ENCODE measurements at places on chromosomes 11 and 22. TPM values are rescaled to one million over a fixed set of nuclear protein-coding genes. Genes with fewer than 3 reads are reported as not detected.
A peak's percentile ranks its signal among the peaks of the same experiment; 100 is the strongest.

DNA sequence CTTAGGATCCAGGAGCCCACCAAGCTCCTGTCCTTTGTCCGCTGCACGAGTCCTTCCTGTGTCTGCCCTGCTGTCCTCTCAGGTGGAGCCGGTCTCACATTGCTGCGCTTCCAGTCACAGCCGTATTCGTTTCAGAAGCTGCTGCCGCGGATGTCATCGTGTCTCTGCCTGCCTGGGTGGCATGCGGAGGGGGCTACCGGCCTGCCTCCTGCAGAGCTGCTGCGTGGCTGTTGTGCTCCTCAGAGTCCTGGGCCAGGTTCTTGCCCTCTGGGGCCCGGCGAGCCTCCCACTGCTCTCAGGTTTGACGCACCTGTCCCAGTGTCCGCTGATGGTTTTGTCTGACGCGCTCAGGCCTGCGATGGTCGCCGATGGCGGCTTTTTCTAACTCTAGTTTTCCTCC, 254.2 kb downstream of the TBC1D22A start:
- no peak for DNase-seq

DNA sequence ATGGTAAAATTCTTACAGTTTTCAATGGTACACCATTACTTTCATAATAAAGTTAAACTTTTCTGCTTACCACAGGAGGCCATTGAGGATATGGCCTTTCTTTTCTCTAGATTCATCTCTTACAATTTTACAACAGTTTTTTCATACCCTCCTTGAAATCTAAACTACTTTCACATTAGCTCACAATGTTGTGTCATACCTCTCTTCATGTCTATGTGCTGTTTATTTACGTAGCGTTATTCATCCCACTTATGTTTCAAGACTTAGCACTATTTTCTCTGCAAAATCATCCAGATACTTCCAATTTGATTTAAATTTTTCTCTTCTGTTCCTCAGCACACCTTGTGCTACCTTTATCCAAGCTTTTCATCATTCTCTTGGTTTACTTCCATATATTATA, 123.3 kb downstream of the METTL15 start:
- no peak for DNase-seq

DNA sequence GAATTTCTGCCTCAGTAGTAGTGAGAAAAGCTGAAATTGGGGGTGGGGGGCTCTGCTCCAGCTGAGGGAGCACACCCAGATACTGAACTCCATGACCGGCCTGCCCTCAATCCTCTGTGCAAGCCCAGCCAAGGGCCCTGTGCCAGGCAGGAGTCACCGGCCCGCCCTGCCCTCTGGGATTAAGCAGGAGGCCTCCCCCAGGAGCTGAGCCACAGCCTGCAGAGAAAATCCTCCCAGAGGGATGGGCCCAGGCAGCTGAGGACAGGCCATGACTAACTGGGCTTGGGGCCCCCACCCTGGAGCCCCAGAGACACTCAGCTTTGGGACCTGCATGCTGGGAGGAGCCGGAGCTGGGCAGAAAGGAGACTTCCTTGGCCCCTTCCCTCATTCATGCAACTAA, 48.8 kb downstream of the MN1 start:
- peak; percentile 97 for DNase-seq

DNA sequence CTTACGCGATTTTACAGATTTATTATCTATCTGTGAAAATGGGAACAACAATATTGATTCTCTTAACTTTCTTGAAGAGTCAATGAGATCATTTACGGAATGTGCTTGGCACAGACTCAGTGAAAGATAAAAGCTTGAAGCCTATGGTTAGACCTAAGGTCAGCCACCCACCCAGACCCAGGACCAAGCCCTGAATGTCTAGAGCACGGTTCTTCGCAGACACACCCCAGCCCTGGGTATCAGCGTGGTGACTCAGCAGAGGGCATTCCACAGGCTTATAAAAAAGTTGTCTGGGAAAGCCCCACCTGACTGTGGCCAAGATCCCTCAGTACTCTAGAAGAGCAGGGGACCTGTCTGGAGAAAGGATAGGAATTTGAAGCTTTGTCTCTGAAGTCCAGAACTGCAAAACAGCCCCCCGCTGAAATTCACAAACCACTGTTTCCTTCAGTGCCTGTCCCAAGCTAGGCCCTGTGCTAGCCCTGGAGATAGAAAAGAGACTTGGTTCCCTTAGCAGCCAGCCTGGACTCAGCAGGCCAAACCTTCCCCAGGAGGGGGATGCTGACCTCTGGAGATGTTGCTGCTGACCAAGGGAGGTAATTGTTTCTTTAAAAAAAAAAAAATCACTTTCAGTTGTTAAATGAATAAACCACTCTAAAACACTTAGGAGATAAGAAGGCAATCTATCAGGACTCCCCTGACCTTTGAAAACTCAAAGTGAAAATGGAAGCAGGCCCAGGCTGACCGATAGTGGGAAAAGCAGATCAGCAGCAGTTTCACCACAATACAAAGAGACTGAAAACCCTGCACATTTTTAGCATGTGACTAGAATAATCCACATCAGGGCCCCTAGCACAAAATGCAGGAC, 114.0 kb downstream of the ABTB2 start:
- peak; percentile 79 for DNase-seq

The OTOG gene
- not detected for polyA plus RNA-seq

- DNase-seq: no peak
Observed at GRCh38 chr11:36047344-36047743, 103.5 kb downstream of the LDLRAD3 start.

DNA sequence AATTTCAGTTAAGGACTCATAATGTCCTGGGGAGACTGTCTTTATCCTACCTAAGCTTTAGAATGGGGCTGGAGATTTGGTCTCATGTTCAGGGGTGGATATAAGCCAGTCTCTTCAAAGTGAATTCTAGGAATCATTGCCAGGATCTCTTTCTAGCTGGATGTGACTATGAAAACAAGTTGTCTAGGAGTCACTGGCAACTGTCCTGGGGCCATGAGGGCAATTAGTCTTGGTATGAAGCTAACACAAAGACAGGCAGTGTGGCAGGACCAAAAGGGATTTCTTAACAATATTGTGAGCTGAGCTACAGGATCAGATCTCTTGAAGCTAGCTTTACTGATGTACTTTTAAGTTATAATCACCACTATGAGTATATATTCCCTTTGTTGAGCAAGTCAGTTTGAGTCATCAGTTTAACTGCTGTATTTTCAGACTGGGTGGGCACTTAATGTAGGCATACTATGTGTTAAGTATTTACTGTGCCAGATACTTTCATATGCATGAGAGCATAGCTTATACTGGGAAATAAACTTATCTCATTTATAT, 390.0 kb upstream of the CCDC90B start:
- DNase-seq: no peak

- no peak for DNase-seq
Observed at GRCh38 chr22:25546751-25547150, 17.7 kb upstream of the GRK3 start.

GRCh38 chr11:79461666-79462645, 21.1 kb upstream of the TENM4 start:
- no peak for DNase-seq

The CASP5 gene
- polyA plus RNA-seq: not detected

DNA sequence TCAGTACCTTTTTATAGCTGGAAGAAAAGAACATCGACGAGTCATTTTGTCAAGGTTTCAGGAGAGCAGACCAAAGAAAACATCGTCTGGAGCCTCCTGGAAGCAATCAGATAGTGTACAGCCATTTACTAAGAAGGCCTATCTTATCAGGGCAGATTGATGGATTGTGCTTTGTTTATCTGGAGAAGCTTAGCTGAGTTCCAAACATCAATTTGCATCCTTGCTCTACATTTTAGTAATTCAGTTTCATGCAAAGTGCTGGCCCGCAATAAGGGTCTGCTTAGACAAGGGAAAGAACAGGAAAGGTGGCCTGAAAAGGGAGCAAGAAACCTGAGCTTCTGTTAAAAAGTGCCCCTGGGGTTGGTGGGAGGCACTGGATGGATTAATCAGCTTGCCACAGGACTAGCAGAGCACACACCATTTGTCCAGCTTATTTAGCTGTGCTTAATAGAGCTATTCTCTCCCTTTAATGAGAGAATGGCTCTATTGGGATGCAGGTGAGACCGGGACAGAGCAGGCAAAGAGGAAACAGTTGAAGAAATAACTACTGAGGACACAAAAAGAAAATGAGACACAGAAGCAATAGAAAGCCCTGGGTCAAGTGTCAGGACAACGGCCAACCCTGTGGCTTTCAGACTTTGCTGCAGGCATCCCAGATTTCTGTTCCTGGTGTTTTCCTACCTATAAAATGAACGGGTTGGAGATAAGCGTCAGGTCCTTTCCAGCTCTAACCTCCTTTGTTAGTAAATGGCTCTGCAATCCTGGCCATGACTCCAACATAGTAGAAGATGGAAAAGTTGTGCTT, 122.1 kb upstream of the TTC12 start:
- DNase-seq: peak; percentile 22

The TMEM191B gene
- 1.0 TPM for polyA plus RNA-seq

DNA sequence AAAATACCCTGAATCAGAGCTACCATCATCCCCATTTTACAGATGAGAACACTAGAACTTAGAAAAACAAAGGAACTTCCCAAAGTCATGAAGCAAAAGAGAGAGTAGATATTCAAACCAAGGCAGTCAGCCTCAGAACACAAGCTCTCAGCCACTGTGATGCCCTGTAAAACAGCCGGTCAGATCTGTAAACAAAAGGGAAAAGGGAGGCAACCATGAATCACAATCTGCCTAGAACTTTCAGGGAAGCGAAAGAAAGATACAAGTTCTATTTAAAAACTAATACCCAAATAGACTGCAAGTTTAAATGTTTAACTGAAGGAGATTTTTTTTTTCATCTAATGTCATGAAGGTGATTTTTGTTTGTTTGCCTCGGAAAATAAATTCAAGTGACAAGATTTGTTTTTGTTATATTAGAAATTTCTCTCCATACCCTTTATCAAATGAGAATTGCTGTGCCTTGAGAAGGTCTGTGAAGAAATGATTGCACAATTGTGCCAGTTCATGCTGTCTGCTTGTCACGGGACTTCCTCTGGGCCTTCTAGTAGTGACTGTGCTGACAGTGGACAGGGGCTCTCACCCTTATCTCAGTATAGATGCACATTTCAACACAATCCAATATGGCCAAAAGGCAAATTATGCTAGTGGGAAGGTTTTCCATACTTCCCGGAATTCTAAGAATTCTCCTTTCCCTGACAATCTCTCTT, 11.7 kb downstream of the SAA1 start:
- no peak for DNase-seq

The SCT gene
- polyA plus RNA-seq: not detected

DNA sequence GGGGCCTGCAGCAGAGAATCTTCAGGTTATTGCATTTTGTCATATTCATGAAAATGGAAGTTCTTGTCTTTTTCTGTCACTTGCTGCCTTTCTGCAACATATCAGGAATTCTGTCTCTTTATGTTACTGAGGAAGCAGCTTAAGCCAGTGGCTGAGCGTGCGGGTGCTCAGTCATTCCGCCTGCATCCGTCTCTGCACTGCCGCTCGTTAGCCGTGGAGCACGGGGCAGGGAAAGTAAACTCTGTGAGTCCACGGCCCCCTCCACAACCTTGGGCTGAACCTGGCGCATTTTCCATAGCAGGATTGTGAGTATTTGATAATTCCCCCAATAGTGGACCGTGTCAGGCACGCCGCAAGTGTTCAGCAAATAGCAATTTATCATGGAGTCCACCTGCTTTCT, 1007.7 kb downstream of the BRD1 start:
- DNase-seq: no peak

GRCh38 chr11:84686716-84687115, 940.4 kb downstream of the DLG2 start:
- no peak for DNase-seq

The C11orf87 gene
- polyA plus RNA-seq: 0.94 TPM

- DNase-seq: peak; percentile 45
Observed at GRCh38 chr22:31683181-31684105, 21.4 kb upstream of the PISD start.

- peak; percentile 9 for DNase-seq
Observed at GRCh38 chr11:126510621-126511370, 155.3 kb downstream of the ST3GAL4 start.

DNA sequence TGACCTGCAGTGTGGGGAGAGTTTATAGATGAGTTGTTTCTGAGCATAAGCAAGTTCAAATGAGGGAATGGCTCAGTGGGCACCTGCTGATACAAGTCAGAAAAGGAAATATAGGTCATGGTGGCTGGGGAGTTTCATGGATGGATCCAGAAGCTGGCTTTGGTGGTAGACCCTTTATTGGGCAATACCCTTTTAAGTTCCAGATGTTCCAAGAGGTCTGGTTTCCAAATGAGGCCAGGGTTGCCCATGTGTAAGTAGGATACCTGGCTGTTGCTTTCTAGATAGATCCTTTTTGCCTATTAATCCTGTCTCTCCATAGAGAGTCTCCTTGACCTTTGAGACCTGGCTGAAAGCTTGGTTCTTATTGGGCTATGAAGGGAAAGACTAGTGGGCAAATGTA, 2.2 kb downstream of the STIM1 start:
- DNase-seq: no peak

- DNase-seq: no peak
Observed at GRCh38 chr11:1039481-1040427, 3.2 kb upstream of the MUC6 start.

GRCh38 chr11:35352077-35352888, 67.1 kb downstream of the SLC1A2 start:
- DNase-seq: peak; percentile 81

DNA sequence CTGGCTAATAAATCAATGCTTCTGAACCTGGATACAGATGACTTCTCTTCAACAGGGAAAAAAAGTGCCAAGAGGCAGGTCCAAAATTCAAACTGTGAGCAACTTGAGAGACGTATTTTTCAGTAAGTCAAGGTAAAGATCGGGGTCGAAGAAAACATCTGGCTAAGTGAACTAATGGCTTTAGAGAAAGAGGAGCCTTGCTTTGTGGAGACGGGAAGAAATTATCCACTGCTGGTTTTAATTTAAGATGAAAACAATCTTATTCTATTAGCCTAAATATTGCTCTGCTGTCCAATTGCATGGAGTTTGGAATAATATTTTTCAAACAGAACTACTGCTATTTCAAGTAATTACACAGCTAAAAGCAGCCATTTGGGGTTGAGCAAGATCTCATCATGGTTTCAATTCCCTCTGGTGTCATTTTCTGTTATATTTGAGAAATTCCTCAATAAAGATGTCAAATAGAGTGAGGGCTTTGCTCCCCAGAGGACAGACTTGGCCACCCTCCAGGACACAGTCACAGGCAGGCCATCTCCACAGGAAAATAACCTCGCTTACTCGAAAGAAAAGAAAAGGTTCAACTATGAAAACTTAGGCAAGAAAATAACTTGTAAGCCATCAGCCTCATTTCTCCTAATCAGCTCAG, 29.8 kb downstream of the SCUBE1 start:
- no peak for DNase-seq

The GSC2 gene
- polyA plus RNA-seq: not detected

DNA sequence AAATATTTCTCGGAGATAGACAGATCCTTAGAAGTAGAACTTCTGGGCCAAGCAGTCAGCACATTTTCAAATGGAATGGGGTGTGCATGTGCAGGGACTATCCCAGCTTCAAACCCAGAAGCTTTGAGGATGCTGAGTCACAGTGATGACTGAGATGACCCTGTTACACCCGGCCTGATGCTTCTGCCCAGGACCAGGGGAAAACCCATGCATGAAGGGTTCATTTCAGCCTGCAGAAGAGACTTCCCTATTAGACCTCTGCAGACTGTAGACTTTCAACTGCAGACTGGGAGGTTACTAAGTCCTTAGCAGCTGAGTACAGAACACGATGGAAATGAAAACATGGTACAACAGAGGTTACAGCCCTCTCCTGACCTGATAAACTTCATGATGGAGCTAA, 3.6 kb upstream of the OR2AT4 start:
- DNase-seq: peak; percentile 63

GRCh38 chr11:102448869-102449224, 3.7 kb downstream of the TMEM123 start:
- DNase-seq: no peak

Data from GM23248 (cell line).